ENCODE measurements at places on chromosomes 3 and 15. TPM values are rescaled to one million over a fixed set of nuclear protein-coding genes. Genes with fewer than 3 reads are reported as not detected.

NOX5 gene
- total RNA-seq, result 0.11 TPM

KBTBD13 gene
- not detected for total RNA-seq

SLC38A3 gene
- 0.53 TPM for total RNA-seq

CKMT1A gene
- 0.45 TPM for total RNA-seq

LSMEM2 gene
- 0.15 TPM for total RNA-seq

TMOD2 gene
- total RNA-seq, result 4.3 TPM

CYP1A2 gene
- not detected for total RNA-seq

SLC2A2 gene
- total RNA-seq, result not detected

KLHL40 gene
- total RNA-seq, result not detected
